ENCODE measurements at places on chromosomes 5 and 9.
A peak's percentile ranks its signal among the peaks of the same experiment; 100 is the strongest.

GRCh38 chr5:53464722-53465121 is 15.7 kb upstream of the FST start:
- no peaks in the 10 kb centered on the region for H3K27me3 ChIP-seq
- no peak overlapping the region for H3K4me3 ChIP-seq
- H3K27ac ChIP-seq: no peak overlapping the region
- DNase-seq: no peak
- H3K4me1 ChIP-seq: no peaks in the 10 kb centered on the region

DNA sequence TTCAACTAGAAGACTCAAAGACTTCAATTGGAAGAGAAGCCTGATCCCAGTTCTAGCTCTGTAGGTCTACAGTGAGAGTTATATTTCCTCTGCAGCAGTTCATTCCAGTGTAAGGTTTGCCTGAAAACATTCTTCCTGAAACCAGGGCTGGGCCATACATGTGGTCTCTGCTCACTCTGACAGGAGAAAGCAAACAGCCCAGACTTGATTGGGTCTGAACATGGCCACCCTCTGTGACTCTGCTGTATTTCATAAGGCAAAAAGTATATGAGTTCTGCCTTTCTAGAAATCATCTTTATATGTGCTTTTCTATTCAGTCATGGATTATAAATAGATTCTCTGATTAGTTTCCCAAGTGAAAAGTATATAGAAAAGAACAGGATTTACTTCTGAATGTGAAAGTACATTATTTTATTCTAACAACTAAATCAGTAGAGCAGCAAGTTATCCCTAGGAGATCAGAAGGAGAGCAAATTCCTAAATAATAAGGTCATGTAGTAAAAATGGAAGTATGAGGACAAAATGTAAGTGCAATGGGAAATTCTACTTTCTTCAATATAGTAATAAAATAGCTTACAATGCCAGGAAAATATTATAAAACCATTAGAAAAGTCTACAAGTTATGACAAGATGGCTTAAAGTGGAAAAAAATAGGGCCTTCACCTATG is 144.3 kb downstream of the EFNA5 start:
- H3K27me3 ChIP-seq: no peaks in the 10 kb centered on the region
- no peak for DNase-seq
- no peaks in the 10 kb centered on the region for H3K36me3 ChIP-seq
- no peaks in the 10 kb centered on the region for H3K4me1 ChIP-seq
- H3K4me3 ChIP-seq: no peak overlapping the region
- H3K27ac ChIP-seq: peak overlapping the region; percentile 13

- DNase-seq: peak; percentile 56
- no peak overlapping the region for H3K4me3 ChIP-seq
- peak overlapping the region; percentile 24 for H3K27ac ChIP-seq
- H3K27me3 ChIP-seq: no peaks in the 10 kb centered on the region
Measured at GRCh38 chr5:173781816-173782670, 106.1 kb upstream of the CPEB4 start.

DNA sequence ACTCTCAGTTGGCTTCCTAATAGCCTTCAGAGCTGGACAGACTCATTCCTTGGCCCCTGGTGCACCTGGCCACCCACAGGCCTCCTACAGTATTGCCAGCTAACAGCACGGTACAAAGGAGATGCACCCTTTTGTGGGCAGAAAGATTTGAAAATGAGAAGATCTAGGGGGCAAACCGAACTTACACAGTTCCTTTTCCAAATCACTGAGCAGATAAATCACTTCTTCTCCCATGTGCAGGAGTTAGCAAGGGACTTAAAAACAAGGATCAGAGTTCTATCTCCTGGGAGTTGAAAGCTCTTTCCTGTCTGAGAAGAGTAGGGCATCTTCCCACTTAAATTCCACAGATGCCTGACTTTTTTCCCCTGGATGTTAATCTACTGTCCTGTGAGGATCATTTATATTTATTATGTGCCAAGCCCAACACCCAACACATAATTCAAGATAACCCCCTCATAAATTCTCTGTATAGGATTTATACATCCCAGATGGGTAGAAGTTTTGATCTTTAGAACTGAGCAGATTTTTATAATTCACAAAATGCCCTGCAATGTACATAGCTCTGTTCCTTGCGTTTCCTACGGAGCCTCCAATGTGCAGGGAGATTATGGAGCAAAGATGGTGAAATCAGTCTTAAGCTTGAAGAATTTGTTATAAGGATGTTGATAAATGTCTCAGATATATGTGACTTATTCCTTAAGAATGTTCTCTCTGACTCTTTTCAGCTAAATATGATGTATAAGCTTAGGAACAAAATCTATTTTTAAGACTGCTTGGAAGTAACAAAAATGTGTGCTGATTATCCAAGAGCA is 207.2 kb upstream of the DAPK1 start:
- H3K4me1 ChIP-seq: no peaks in the 10 kb centered on the region
- no peaks in the 10 kb centered on the region for H3K36me3 ChIP-seq
- no peak for DNase-seq

Measured in heart right ventricle (tissue), 16 donors.